ENCODE measurements at places on chromosomes 5 and 9.
A peak's percentile ranks its signal among the peaks of the same experiment; 100 is the strongest.

GRCh38 chr9:14165376-14166035 is 148.4 kb downstream of the NFIB start:
- DNase-seq = peak; percentile 46

DNA sequence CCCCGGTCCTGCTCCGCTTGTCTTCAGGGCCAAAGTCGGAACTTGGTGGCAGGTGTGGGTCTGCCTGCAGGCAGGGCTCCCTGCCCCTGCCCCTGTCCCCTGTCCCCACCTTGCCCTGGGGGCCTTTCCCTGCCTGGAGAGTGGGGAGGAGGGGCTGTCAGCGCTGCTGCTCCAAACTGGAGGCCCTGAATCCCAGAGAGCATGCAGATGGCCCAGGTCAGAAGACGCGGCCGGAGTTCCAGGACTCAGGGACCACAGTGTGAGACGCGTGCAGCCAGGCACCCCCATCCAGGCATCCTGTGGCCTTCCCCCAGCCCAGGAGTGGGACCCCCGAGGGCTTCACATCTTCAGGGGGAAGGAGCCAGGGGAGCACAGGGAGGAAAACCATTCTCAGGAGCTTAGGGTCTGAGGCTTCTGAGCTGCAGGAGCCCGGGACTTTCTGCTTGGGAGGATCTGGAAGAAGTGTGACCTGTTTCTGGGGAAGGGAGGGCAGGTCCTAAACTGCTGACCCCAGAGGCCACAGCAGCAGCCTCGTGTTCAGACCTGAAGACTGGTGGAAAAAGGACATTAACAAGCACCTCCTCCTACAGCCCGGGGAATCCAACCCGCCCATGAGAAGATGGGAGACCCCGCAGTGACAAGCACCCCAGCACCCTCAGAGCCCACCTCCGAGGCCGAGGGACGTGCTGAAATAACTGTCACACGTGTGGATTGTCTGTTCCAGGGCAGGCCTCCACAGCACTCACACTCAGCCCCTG is 38.0 kb downstream of the RASGEF1C start:
- no peak for DNase-seq

DNA sequence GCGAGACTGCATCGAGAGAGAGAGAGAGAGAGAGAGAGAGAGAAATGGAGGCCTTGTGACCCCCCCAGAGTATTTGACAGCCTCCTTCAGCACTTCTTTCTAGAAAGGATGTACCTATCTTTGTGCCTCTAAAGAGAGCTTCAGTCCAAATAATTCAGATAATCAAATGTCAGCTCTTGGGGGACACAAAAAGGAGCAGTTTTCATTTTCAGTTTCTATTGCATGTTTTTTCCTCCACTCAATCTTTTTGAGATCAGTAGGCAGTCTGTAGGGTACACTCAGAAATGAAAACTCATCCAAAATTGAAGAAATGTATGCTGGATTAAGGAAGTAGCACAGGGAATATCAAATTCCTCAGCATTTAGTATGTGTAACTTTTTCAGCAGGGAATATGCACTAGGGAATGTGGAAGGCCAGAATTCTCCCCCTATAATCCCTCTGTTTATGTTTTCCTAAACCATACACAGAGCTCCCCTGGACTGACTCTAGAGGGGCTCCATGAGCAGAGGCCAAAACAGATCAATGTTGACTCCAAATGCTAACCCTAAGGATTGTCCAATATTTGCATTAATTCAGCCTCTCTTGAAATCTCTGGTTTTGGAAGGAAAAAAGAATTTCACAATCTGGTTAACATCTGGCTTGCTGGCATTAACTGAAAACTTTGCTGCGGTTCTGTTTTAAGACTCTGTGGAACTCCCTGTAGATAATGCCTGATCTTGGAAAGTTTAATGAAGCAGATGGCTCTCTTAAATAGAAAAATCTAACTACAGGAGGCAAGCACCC is 250.1 kb downstream of the CEMIP2 start:
- no peak for DNase-seq

DNA sequence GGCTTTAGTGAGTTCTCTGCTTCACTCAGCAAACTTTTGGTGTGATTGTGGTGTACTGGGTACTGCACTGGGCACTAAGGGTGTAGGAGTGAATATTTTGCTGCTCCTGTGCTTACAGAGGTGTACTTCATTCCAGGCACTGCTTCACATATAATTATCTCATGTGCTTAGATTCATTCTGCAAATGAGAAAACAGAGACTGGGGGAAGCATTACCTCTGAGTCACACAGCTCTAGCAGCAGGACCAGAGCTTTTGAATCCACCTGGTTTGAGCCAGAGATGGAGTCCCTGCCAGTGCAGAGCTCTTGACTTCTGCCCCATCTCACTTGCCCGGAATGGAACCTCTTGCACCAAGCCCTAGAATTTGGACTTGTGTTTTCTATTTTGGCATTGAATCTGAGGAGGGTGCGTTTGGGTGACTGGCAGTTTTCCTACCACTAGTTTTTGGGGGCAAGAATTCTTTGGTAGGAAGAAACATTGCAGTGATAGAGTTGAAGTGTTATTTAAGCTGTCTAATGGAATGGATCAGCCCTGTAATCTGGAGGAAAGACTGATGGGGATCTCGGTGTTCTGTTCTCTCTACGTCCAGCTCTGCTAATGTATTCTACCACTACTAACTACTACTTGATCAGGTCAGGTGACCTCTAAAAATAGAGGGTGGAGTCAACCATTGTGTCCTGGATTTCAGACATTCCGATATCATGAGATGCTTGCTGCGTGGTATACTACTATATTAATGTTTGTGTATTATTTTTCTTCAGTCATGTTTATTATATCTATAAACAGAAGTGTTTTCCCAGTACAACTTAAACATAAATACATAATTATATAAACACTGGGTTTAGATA is 2.5 kb downstream of the ARHGAP26 start:
- DNase-seq = no peak

- no peak for DNase-seq
Observed at GRCh38 chr5:33364406-33364805, 76.4 kb upstream of the TARS1 start.

DNA sequence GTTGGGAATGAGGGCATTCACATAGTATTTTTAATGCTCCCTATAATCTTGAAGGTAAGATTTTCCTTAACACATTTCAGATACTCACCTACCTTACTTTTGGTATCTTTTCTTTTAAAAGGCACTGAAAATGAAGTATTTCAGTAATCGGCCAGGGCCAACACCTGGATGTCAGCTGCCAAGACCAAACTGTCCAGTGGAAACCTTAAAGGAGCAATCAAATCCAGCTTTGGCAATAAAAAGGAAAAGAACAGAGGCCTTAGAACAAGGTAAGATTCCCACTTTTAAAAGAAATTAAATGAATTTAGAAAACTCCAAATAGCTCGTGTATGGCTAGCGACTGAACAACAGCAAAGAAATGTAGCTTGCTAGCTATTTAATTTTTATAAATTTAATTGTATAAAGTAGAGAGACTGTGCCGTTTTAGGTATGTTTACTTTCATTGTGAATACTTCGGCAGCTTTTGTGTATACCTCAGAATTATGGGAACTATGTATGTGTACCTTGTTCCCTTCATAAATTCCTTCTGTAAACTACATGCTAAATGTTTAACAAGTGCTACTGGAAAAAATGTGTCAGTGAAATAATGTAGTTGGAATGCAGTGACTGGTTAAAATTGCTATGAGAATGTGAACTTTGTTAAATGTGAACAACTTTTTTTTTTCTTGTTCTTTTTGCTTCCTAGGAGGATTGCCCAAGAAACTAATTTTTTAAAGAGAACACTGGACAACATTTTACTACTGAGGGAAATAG is 41.9 kb downstream of the CDK7 start:
- DNase-seq = no peak

DNA sequence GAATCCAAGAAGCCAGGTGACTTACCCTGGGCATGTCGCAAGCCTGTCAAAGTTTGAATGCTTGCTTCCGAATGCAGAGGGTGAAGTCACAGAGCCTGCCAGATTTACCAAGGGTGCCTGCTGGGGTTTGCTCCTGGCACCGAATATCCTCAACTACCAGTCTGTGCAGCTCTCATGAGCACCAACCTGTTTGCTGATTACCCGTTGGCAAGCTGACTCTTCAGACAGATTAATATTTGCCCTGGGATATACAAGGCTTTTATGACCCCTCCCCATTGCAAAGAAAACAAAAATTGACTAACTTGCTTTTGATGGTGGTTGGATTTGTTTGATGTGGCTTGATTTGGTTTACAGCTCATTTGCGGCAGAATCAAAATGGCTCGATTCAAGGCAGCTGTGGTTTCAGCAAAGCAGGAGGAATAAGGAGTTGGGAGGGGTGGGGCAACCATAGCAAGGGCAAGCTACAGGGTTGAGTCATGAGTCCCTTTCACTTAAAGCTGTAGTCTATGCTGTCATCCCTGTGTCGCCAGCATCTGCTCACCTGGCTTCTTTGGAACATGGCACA is 82.3 kb upstream of the AGXT2 start:
- DNase-seq = peak; percentile 26

DNA sequence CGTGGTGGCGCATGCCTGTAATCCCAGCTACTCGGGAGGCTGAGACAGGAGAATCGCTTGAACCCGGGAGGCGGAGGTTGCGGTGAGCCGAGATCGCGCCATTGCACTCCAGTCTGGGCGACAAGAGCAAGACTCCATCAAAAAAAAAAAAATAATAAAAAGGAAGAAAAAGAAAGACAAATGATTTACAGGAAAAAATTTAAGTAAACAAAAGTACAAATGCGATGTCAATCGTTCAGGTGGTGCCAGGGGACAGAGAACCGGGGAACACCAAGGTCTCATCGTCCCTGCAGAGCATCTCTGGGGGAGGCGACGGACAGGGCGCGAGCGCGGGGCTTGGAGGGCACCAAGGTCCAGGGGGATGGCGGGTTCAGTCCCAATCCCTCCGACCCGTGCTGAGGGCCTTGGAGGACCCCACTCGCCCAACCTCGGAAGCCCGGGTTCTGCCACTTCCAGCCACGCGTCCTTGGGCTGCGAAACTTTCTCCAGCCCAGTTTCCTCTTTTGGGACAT is 607 bp upstream of the HNRNPAB start:
- no peak for DNase-seq

GRCh38 chr5:180159756-180160155 is 49.3 kb downstream of the RASGEF1C start:
- no peak for DNase-seq

DNA sequence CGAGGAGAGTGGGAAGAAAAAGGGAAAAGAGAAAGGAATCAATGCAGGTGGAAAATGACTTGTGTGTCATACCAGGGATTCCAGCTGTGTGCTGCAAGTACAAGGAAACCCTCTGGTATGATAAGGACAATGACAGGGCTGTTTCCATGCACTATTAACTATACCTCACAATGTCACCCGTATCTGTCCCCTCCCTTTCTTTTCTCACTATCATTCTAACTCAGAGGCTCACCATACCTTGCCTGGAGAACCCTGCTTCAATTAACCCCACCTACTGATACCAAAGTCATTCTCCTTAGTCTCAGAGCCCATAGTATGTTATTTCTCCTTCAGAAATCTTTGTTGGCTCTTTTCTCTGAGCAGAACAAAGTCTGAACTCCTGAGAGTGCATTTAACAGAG is 236.2 kb upstream of the NREP start:
- DNase-seq = no peak

- no peak for DNase-seq
Observed at GRCh38 chr5:89064054-89064453, 181.1 kb upstream of the MEF2C start.

DNA sequence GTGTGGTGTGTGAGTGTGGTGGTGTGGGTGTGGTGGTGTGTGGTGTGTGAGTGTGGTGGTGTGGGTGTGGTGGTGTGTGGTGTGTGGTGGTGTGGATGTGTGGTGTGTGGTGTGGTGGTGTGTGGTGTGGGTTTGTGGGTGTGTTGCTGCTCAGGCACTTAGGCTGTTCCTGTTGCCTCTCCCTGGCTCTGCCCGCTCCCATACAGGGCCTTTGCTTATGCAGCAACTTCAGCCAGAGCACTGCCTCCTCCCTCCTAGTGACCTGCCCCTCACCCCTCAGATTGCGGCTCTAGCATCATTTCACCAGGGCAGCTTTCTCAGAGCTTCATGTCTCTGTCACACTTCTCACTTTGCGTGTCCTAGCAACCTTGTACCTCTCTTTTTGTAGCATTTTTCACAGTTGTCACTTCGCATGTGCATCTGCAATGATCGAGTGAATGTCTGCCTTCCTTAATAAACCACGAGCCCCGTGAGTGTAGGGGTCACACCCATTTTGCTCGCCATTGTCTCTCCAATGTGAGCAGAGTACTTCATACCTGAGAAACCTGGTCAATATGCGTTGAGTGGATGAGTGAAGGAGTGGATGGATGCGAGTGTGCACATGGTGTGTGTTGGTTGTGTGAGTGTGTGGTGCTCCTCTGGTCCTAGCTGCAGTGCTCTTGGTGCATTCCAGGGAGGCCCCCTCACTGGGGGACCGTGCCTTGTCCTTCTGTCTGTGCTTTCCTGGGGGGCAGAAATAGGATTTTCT is 167.9 kb upstream of the PANK3 start:
- DNase-seq = no peak

Measured in epithelial cell of esophagus (primary cell).